COR-L47 (cell line): ENCODE measurements at places on chromosomes 3 and 15.

DNA sequence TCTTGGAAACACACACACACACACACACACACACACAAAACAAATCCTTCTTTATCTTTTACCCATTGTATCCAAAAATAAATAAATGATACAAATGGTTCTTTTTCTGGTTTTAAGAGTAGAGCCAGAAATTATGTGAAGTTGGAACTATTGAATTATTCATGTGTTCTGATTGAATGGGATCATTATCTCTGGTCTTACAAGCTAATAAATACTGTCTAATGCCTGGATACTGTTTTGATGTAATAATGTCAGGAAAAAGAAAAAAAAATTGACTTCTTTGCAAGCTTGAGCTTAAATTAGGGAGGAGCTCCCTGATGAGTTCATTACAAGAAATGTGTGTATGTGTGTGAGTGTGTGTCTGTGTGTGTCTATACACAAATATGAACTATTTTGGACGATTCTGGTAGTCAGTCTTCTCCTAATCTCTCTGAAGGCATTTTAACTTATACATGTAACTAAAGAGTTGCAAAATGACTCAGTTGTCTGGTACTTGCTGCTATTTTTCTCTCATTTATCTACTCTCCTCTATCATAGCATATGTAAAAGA lies 507.2 kb upstream of the AGTR1 start:
- no peak for DNase-seq

DNA sequence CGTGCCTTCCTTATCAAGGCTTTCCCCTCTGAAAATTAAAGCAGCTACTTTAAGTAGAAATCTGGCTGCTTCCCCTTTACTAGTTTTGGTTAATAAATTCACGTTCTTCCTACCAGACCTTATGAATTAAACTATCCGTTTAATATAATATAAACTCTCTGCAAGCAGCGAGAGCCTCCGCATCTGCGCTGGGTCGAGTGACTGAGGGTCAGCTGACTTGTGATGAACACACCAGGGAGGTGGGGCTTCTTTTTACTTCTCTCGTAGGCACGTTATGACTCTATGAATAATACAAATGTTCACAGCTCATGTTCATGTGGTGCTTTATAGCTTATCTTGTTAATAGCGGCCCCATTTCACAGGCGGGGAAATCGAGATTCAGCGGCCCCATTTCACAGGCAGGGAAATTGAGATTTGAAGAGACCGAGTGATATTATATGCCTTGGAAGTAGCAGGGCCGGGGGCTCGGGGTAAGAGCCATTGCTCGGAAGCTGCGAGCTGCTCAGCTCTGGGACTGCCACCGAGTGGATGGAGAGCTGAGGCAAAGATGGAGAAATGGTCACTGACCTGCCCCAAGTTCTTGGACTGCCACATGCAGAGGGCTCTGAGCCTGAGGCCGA lies 8.3 kb downstream of the MUC4 start:
- DNase-seq, result no peak

GRCh38 chr15:57540211-57540610 lies 51.5 kb upstream of the MYZAP start:
- DNase-seq, result no peak

GRCh38 chr3:29561651-29562149 lies 280.8 kb downstream of the RBMS3 start:
- DNase-seq, result no peak

DNA sequence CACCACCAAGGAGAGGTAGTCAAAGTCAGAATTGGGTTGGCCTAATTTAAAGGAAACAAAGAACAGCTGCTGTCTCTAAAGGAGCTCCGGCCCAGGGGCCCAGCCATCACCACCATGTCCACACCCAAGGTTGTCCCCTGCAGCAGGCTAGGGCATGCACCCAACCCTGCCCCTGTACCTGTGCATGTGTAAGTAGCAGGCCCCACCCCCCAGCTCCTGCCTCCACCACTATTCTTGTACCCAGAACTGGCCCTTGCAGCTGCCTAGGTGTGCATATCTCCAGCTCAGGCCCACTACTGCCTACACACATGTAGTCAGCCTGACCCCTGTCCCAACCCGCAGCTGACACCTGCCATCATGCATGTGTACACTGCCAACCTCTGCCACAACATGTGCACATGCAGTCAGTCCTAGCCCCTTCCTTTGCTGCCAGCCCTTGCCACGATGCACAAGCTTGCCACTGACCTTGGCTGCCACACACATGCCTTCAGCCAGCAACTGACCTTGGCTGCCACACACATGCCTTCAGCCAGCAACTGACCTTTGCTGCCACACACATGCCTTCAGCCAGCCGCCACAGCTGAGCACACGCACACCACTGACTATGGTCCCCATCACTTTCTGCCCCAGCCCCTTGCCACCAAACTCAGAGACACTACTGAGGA lies 39.7 kb downstream of the FGF12 start:
- no peak for DNase-seq

DNA sequence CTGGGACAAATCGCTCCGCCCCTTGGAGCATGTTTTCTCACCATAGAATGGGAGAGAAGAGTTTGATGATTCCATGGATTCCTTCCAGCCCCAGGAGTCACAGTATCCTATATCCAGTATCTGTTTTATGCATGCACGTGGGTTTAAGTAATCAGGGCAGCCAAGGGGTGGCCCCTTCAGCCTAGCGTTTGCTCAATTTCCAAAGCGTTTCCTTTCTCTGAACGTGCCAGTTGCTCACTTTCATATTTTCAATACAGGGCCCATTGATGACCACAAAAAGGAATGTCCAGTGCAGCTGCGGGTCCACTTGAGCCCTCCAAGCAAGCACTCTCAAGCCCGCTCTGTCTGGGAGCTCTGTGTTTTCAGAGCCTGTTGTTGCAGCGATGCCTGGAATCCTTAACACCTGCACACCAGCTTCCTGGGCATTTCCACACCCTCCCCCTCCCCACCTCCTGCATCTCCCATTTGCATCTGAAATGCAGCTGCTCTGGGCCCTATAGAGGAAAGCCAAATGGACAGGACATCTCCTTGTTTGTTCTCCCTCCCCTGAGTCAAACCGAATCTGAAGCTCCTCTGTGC lies 164.3 kb upstream of the LPP start:
- no peak for DNase-seq

- peak; percentile 57 for DNase-seq
Measured at GRCh38 chr3:173411375-173411973, 13.9 kb downstream of the NLGN1 start.

GRCh38 chr3:183324083-183324482 lies 71.0 kb downstream of the B3GNT5 start:
- no peak for DNase-seq

- peak; percentile 1 for DNase-seq
Measured at GRCh38 chr3:57078635-57079473, 18.4 kb downstream of the SPATA12 start.

GRCh38 chr3:45215466-45215865 lies 10.6 kb downstream of the TMEM158 start:
- DNase-seq, result no peak

DNA sequence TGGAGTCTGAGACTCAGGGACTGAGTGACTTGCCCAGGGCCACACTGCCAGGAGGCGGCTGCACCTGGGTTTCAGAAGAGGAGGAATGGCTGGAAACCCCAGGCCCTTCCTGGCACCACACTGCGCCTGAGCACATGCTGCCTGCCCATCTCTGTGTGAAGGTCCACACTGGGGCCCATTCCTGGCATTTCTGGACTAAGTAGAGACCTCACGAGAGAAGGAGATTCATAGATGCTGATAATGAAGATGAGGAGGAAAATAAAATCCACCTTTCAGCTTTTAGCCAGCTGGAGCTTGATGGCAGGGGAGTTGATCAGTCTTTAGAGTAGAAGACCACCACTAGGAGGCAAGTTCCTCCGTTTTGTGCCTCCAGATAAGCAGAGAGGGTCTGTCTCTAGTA lies 40.2 kb upstream of the TF start:
- no peak for DNase-seq

DNA sequence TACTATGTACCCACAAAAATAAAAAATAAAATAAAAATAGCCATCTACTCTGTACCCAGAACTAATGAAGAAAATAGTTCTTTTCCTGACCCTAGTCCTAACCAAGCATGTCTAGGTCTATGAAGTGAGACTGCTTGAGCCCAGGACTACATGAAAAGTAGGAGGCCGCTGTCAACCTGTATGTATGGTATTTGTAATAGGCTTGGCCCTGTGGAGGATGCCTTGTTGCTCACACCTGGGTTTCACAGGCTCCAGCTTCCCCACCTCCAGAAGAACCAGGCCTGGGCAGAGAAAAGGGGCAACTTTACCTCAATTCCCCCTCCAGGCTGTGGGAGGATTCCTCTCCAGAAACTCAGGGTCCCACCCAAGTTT lies 6.8 kb upstream of the PKM start:
- no peak for DNase-seq

GRCh38 chr3:99537416-99537815 lies 101.0 kb upstream of the COL8A1 start:
- DNase-seq, result no peak

- no peak for DNase-seq
Measured at GRCh38 chr3:48661501-48662144, 1.1 kb downstream of the CELSR3 start.

GRCh38 chr15:49494842-49495241 lies 71.8 kb downstream of the FGF7 start:
- no peak for DNase-seq

GRCh38 chr3:123653221-123653682 lies 68.4 kb upstream of the HACD2 start:
- peak; percentile 9 for DNase-seq

GRCh38 chr15:64693134-64693533 lies 82.3 kb downstream of the RBPMS2 start:
- DNase-seq, result no peak

GRCh38 chr3:96209699-96210098 lies 604.7 kb upstream of the EPHA6 start:
- DNase-seq, result no peak

GRCh38 chr15:40084650-40085049 lies 24.0 kb downstream of the BMF start:
- no peak for DNase-seq

DNA sequence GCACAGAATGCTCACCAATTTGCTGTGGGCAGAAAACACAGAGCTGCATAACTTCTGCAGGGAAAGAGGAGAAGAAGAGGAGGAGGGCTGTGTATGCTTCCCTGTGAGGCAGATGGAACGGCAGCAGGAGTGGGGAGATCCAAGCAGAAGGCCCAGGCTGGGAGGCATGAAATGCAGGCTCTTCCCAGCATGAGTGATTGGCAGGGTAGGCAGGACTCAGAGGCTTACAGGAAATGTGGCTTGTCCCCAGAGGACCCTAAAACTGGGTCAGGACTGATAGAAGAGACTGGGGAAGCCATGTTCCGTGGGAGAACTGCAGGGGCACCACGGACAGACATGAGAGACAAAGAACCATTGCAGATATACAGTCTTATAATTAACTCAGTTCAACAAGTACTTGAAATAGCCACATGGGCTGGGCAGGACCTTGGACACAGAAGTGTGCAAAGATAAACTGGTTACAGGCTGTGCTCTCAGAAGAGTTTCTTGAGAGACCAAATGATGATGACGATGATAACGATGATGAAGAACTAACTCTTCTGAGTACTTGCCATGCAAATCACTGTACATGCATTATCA lies 286.9 kb downstream of the EPHB1 start:
- no peak for DNase-seq

DNA sequence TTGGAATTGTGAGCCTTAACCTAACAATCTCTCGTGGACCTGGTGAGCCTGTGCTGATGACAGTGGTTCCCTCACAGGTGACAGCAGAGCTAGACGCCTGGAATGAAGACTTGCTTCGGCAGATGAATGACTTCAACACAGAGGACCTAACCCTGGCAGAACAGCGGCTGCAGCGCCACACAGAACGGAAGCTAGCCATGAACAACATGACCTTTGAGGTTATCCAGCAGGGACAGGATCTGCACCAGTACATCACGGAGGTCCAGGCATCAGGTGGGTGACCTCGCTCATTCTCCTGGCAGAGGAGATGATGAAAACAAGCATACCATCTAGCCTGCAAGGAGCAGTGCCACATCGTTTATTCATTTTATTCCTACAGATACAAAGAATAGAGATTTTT lies 316.9 kb upstream of the UMPS start:
- no peak for DNase-seq

- no peak for DNase-seq
Measured at GRCh38 chr15:65612949-65613744, 2.2 kb upstream of the INTS14 start.

GRCh38 chr3:79845546-79845945 lies 77.7 kb upstream of the ROBO1 start:
- no peak for DNase-seq

DNA sequence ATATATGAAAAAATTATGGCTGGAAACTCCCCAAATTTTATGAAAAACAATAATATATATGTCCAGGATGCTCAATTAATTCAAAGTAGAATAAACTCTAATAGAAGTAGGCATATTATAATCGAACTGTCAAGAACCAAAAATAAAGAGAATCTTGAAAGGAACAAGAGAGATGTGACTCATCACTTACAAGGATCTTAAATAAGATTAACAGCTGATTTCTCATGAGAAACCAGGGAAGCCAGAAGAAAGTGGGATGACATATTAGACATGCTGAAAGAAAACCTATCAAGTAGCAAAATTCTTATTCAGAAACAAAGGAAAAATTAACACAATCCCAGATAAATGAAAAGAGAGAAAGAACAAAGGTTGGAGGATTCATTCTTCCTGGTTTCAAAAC lies 66.8 kb downstream of the FAIM start:
- DNase-seq, result no peak

DNA sequence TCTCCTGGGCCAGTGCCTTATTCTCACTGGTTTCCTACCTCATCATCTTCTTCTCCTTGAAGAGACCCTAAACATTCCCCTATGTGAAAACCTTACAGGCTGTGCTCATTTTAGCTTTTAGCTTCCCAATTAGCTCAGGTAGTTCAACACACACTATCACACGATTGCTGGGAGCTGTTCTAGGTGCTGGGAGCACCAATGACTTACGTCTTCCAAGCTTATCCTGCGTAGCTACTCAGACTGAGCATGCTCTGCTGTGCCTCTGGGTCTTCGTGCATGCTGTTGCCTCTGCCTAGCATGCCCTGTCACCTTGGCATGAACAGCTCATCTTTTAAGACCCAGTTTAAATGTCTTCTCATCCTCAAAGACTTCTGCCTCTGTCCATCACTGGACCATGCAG lies 55.7 kb upstream of the APEH start:
- no peak for DNase-seq

GRCh38 chr15:46732060-46732459 lies 985.2 kb upstream of the SEMA6D start:
- no peak for DNase-seq

GRCh38 chr3:95272781-95273180 lies 1209.9 kb downstream of the NSUN3 start:
- no peak for DNase-seq

DNA sequence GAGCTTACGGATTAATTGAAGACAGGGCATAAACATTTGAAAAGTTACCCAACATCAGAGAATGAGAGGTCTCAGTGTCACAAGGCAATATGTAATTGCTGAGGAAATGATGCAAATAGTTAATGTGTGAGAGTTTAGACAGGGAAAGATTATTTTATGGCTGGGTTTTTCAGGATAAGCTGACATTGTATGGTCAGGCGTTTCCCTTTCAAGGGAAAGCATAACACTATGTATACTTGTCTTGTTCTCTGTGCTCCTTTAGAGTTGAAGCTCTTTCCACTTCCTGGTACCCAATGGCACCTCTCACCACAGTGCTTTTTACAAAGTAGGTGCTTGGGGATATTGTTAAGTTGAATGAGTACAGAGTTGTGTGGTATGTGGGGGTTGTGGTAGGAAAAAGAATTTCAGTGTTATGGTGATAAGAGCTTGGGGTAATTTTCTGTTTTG lies 19.9 kb downstream of the IQGAP1 start:
- DNase-seq, result no peak
